ENCODE measurements at places on chromosomes 13 and 19.
A peak's percentile ranks its signal among the peaks of the same experiment; 100 is the strongest.

DNA sequence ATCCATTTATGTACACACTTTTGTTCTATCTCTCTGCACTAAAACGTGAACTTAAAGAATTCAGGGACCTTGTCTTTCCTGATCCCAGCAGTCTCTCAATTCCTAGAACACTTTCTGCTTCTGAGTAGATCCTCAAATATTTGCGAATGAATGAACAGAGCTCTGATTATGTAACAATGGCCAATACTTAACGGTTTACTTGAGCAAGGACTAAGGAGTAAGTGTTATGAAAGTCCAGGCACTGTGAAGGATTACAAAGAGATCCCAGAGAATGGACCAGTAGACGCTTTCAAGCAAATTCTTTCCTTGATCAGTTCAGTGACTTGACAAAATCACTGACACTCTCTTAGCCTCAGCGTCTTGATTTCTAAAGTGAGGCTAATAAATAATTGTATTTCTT lies 514.5 kb upstream of the KLHL1 start:
- DNase-seq, result no peak

DNA sequence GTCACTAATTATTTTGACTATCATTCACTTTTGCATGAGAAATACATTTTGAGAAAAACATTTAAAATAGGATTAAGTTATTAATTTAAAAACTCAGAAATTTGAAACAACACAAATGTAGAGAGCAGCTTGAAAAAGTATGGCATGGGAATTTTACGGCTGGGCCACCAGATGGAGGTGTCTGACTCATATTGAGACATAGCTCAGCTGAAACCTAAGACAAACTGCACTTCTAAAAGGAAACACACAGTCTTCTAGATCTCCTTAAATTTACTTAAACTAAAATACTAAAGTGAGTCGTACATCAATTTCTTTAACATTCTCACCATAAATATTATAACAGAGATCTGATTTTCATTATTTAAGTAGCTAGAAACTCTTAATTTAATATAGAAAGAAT lies 41.9 kb upstream of the POSTN start:
- no peak for DNase-seq

- no peak for DNase-seq
Observed at GRCh38 chr19:34722353-34722752, 11.7 kb upstream of the ZNF181 start.

DNA sequence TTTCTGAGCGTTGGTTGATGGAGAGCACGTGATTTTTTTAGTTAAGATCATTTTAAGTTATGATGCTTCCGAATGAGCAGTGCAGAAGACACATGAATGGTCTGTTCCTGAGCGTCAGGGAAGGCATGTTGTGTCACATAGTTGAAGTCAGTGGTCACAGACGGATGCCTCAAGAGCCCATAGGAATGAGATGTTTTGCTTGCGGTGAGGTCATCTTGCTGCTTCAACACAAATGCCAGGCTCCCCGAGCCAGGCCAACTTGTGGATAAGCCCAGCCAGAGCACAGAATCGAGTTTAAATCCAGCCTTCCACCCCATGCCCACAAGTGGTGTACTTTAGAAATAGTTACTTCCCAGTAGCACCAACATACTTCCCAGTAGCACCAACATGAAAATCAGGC lies 5.4 kb downstream of the UPF3A start:
- no peak for DNase-seq

DNA sequence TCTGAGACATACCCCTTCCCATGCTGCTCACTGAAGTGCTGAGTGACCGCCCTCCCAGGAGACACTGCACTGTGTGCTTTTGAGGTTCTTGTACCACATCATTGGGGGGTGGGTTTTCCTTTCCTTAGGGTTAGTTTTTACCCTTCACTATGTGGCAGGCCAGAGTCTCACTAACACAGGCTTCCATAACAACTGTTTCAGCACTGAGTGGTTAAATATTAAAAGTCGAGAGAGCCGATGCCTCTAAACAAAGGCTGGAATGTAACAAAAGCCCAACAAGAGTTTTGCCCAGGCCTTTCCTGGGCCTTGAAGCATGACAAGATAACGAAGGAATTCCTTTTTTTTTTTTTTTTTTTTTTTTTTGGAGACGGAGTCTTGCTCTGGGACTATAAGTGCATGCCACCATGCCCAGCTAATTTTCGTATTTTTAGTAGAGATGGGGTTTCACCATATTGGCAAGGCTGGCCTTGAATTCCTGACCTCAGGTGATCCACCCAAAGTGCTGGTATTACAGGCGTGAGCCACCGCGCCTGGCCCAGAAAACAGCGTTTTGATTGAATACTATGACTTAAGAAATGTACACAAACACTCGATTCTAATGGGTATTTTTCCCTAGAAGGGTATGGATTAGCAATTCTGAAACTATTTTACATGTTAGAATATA lies 46.5 kb downstream of the ZNF823 start:
- no peak for DNase-seq

- no peak for DNase-seq
Observed at GRCh38 chr13:26855071-26855470, 94.5 kb upstream of the GPR12 start.

DNA sequence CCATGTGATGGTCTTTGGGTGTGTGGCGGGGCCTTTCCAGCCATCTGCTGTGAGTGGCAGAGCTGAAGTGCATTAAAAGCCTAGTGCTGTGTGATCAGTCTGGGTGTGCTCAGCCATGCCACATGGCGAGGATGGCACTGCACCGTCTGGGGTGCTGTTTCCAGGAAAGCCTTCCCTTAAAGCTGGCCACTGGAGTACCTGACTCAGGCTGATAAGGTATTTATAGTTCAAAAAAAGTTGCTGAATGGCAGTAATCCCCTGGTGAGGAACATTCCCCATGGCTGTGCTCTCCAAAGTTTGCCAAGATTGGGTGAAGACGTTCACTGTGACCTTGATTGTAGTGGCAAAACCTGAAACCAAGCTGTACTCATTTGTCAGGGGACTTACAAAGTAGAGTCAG lies 6.0 kb downstream of the GPI start:
- no peak for DNase-seq

GRCh38 chr13:48710160-48710559 lies 56.4 kb downstream of the CYSLTR2 start:
- no peak for DNase-seq

DNA sequence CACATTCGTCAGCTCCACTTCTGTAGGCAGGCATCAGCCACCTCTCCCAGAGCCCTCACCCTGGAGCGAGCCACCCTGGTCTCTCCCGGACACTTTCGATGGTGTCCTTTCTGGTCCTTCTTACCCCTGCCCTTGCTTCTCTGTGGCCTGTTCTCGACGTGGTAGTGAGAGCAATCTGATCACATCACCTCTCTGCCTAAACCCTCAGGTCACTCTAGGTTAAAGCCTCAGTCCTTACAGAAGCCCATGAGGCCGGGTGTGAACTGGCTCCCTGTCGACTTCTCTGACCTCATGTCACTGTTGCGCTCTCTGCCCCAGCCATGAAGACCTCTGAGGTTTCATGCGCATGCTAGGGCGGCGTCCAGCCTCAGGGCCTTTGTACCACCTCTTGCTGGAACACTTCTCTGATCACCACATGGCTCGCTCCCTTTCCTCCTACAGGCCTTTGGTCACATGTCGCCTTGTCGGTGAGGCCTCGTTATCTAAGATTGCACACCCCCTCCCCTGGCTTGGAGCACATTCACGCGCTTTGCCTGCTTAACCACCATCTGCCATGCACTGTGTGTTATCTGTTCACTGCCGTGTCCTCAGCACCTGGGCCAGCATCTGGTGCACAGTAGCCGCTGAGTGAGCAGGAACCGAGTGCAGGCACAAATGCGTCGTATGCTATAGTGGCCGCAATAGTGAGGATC lies 101.5 kb downstream of the DPF1 start:
- no peak for DNase-seq

- DNase-seq, result peak; percentile 64
Observed at GRCh38 chr19:1874554-1875185, 10.6 kb downstream of the ABHD17A start.

DNA sequence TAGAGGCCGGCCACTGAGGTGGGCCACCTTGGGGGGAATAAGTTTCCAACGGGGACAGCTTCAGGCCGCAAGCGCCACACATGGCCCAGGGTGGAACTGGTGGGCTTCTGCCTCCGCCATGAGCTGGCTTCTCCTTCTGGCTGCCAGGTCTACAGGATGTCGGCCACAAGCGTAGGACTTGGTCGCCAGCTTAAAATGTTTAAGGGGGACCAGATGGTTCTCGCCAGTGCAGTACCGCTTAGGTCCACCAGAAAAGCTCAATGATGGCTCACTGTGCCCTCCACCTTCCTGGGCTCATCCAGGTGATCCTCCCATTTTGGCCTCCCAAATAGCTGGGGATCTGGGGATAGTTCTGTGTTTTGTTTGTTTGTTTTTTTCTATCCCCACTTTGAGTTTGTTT lies 38.7 kb upstream of the ZNF254 start:
- no peak for DNase-seq

DNA sequence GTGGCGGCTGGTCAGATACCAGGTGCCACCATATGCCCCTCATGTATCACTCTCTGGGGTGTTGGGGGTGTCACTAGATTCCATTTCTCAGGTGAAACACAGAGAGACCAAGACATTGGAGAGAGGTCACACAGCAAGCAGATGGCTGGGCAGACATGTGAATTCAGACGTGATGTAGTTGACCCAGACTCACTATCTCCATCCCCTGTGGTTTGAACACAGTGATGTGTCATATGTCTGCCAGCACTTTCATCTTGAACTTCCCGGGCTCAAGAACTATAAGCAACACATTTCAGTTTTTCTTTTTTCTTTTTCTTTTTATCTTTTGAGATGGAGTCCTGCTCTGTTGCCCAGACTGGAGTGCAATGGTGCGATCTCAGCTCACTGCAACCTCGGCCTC lies 16.1 kb upstream of the UPF1 start:
- DNase-seq, result no peak

DNA sequence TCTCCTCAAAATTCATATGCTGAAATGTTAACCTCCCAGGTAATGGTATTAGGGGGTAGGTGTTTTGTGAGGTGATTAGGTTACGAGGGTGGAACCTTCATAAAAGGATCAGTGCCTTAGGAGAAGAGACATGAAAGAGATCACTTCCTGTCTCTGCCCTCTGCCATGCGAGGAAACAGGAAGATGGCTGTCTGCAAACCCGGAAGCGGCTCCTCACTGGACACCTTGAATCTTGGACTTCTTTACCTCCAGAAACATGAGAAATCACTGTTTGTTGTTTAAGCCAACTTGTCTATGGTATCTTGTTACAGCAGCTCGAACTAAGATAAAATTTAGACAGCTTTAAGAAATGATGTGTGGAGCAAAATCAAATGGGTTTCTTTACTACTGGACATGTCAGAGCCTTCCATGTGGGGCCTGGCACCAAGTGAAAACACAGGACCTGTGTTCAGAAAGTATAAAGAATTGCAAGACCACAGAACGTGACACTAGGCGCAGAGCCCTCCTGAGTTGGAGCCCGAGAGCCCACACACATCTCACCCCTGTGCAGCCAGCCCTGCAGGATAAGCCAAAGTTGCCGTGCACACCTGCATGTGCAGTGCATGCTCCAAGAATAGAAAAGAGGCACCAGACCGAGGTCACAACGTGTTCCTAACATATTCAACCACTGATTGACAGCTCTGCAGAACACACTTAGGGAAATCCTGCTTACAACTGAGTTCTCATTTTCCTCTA lies 112.5 kb upstream of the UQCRFS1 start:
- DNase-seq, result no peak

GRCh38 chr19:55541091-55541490 lies 4.2 kb upstream of the SBK2 start:
- no peak for DNase-seq

DNA sequence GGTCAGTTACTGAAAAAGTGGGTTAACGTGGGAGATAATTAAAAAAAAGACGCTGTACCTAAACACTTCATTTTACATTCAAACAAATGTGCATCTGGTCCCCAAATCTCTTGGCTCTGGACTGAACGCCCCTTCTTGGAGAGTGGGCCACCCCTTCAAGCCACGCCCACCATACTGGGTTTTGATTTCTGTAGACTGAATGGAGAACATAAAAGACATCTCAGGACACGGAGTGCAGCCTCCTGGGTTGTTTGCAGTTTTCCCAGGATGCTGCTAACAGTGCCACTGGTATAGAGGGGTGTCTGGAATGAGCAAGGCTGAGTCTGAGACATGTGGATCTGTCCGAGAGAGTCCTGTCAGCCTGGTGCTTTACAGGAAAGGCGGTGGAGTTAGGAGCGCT lies 10.6 kb downstream of the TFDP1 start:
- no peak for DNase-seq

GRCh38 chr13:110225609-110226574 lies 81.1 kb downstream of the COL4A1 start:
- no peak for DNase-seq

- DNase-seq, result no peak
Observed at GRCh38 chr13:87999240-87999700, 328.1 kb downstream of the SLITRK5 start.

GRCh38 chr13:66359910-66360552 lies 870.1 kb downstream of the PCDH9 start:
- no peak for DNase-seq

- no peak for DNase-seq
Observed at GRCh38 chr19:16830679-16831078, 1.5 kb downstream of the SIN3B start.

DNA sequence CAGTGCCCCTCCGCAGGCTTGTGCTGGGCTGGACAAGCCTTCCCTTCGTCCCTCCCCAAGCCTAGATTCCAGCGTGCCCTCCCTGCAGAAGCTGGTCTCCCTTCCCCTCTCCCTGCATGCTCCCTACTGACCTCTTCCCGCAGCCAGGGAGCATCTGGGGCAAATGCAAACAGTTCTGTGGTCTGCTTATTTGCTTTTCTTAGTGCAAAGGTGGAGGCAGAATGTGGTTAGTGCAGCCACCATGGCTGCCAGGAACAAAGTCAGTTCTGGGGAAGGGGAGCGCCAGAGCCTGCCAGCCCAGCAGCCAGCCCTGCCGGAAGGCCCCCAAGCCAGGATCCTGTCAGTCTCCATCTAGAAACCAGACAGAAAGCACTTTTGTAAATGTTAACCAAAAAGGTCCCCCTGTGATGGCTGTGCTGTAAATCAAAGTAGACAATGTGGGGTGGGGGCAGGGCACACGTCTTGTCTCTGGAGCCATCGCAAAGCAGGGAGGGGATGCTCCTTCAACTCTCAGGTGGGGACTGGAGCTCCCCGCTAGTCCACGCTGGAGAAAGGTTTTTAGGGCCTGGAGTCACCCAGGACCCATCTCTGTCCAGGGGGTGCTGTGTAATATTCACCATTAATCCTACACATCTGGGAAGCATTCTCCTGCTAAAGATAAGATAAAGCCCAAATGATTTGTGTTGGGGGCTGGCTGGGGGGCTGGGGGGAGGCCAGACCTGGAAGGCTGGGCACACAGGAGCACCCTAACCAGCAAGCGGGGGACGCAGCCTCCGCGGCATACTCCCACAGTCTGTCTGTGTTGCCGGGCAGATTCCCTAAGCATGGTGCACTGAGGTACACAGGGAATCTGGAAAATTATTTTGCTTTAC lies 30.9 kb downstream of the SERP2 start:
- DNase-seq, result no peak

DNA sequence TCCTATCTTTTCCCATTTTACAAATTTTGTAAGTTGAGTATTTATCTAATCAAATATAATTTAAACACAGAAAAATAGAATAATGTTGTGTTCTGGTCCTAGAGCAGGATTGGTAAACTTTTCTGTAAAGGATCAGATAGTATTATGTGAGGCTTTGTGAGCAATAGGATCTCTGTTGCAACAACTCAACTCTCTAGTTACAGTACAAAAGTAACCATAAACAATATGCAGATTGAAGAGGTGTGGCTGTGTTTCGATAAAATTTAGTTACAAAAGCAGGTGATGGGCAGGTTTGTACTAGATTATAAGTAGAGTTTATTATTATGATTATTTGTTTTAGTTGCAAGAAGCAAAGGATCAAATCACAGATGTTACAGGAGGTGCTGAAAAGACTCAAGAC lies 15.2 kb upstream of the C1QTNF9B start:
- no peak for DNase-seq

GRCh38 chr19:55116232-55116858 lies 1.1 kb downstream of the PPP1R12C start:
- peak; percentile 41 for DNase-seq

Data from central memory CD4-positive, alpha-beta T cell (primary cell).